ENCODE measurements at places on chromosomes 1 and 21.

GRCh38 chr1:21868482-21868881 lies 56.4 kb downstream of the LDLRAD2 start:
- no peaks in the 10 kb centered on the region for H3K4me1 ChIP-seq
- no peak overlapping the region for H3K27ac ChIP-seq
- no peaks in the 10 kb centered on the region for H3K36me3 ChIP-seq
- DNase-seq, result no peak

- H3K4me3 ChIP-seq, result no peak overlapping the region
- no peak for DNase-seq
- H3K36me3 ChIP-seq, result no peaks in the 10 kb centered on the region
- H3K27me3 ChIP-seq, result peaks cover 5% of the 10 kb centered on the region
- H3K4me1 ChIP-seq, result no peaks in the 10 kb centered on the region
These were observed 95.5 kb downstream of the KAZN start for GRCh38 chr1:14693949-14694348.

GRCh38 chr1:36765785-36766300 lies 268.5 kb downstream of the GRIK3 start:
- no peak overlapping the region for H3K4me3 ChIP-seq
- no peaks in the 10 kb centered on the region for H3K4me1 ChIP-seq
- H3K36me3 ChIP-seq, result no peaks in the 10 kb centered on the region

- H3K4me3 ChIP-seq, result no peak overlapping the region
- no peaks in the 10 kb centered on the region for H3K36me3 ChIP-seq
- H3K27ac ChIP-seq, result no peak overlapping the region
- no peaks in the 10 kb centered on the region for H3K27me3 ChIP-seq
- no peaks in the 10 kb centered on the region for H3K4me1 ChIP-seq
These were observed 157.6 kb upstream of the ARHGEF16 start for GRCh38 chr1:3296826-3297225.

DNA sequence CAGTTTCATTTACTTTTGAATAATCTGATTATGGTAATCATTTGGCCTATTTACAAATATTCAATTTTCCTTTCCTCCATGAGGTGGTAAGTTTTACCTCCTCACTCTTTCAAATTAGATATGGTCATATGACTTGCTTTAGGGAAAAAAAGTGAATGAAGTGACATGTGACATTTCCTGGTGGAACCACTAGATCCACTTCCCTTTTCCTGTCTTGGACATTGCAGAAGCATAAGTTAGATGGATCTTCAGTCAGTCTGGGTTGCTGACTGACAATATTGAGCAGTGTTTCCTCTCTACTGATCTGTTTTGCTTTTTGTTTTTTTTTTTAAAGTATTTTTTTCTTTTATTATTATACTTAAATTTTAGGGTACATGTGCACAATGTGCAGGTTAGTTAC lies 481.1 kb upstream of the PTBP2 start:
- H3K27ac ChIP-seq, result no peak overlapping the region
- no peak overlapping the region for H3K4me3 ChIP-seq
- no peak for DNase-seq
- no peaks in the 10 kb centered on the region for H3K4me1 ChIP-seq
- no peaks in the 10 kb centered on the region for H3K36me3 ChIP-seq
- no peaks in the 10 kb centered on the region for H3K27me3 ChIP-seq

DNA sequence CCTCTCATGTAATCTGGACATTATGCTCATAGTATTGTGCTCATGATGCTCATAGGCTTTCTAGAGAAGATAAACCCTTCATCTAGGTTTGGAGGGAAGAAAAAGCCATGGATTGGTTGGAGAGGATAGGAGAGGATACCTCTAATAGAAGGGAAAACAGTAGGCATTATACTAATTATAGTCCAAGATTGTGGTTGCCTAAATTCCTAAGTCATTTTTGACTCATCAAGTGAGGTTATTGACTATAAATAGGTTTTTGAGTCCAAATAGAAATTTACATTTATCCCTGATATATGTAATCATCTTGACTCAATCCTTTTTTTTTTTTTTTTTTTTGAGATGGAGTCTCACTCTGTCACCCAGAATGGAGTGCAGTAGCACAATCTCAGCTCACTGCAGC lies 5.0 kb downstream of the SYT11 start:
- no peak overlapping the region for H3K27ac ChIP-seq
- peaks cover 23% of the 10 kb centered on the region for H3K27me3 ChIP-seq
- H3K4me3 ChIP-seq, result no peak overlapping the region
- H3K36me3 ChIP-seq, result no peaks in the 10 kb centered on the region

- no peak for DNase-seq
- H3K4me3 ChIP-seq, result no peak overlapping the region
- peaks cover 13% of the 10 kb centered on the region for H3K36me3 ChIP-seq
- H3K4me1 ChIP-seq, result peaks cover 27% of the 10 kb centered on the region
- no peak overlapping the region for H3K27ac ChIP-seq
- no peaks in the 10 kb centered on the region for H3K27me3 ChIP-seq
These were observed 2.8 kb downstream of the ABCG1 start for GRCh38 chr21:42221581-42222345.

GRCh38 chr1:49098866-49099265 lies 322.2 kb upstream of the BEND5 start:
- H3K36me3 ChIP-seq, result no peaks in the 10 kb centered on the region
- no peak overlapping the region for H3K4me3 ChIP-seq
- DNase-seq, result no peak
- H3K4me1 ChIP-seq, result no peaks in the 10 kb centered on the region

DNA sequence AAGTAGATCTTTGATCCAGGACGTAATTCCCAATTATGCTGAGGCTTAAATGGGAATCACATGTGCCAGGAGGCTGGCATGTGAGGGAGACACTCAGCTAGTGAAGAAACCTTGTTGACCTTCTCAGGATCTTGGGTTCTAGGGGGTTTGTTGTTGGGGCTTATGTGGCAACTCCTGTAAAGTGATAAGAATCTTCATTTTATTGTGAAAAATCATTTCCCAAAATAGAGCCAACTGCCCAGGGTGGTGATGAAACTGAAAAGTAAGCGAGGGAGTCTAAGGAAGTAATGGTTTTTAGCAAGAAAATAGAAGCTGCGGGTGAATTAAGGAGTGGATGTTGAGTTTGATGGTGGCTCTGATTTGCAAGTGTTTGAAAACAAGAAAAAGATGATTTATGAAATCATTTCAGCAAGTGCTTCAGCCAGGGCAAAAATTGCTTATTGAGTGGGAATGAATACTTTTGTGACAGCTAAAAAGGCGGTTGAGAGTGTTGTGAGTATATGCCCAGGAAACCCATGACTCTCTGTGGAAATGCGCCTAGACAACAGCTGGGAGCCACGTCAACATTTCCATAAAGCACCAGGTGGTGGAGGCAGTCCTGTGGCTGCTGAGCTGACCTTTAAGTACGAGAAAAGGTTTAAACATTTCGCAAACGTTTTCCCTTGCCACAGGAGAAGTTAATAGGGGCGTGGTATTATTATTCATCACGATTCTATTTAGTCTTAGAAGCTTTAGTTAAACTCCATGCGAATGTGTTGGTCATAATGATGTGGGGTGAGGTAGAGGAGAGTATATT lies 102.7 kb downstream of the HMGB4 start:
- no peak for DNase-seq
- H3K27ac ChIP-seq, result no peak overlapping the region
- no peaks in the 10 kb centered on the region for H3K4me1 ChIP-seq
- no peak overlapping the region for H3K4me3 ChIP-seq
- H3K36me3 ChIP-seq, result no peaks in the 10 kb centered on the region

DNA sequence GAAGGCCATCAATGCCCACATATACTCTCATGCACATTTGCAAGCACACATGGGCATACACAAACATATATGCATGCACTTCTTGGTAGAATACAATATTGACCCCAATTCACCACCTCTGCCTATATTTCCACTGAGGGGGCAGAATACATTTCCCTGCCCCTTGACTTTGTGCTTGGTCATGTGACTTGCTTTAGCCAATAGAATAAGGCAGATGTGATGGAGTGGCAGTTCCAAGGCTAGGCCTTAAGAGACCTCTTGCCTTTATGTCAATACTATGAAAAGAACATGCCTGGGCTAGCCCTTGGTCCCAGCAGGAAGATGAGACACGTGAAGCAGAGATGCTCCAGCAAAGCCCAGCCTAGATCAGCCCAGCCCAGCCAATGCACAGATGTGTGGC lies 66.0 kb upstream of the GRIK3 start:
- H3K27ac ChIP-seq, result no peak overlapping the region
- H3K27me3 ChIP-seq, result peaks cover 6% of the 10 kb centered on the region
- no peaks in the 10 kb centered on the region for H3K36me3 ChIP-seq
- no peaks in the 10 kb centered on the region for H3K4me1 ChIP-seq

DNA sequence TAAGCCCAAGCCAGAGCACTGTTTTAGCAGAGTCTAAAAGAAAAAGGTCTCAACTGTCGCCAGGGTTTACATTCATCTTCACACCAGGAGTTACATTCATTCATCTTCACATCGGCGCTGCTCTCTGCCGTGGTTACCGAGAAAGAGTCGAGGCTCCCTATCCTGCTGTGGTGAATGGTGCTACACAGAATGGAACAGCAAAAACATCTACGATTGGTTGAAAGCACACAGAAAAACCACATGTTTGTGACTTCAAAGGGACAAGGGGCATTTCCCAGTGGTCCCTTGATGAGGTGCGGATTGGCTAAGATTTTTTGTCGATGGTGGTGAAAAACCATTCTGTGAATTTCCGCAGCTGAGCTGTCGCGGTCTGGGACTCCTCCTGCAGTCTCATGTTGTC lies 231.1 kb downstream of the SIPA1L2 start:
- H3K27me3 ChIP-seq, result peaks cover 4% of the 10 kb centered on the region
- H3K36me3 ChIP-seq, result no peaks in the 10 kb centered on the region
- DNase-seq, result no peak
- no peak overlapping the region for H3K4me3 ChIP-seq
- H3K27ac ChIP-seq, result no peak overlapping the region

GRCh38 chr1:236258114-236258622 lies 23.6 kb downstream of the ERO1B start:
- no peak overlapping the region for H3K4me3 ChIP-seq
- H3K27ac ChIP-seq, result no peak overlapping the region
- DNase-seq, result no peak
- no peaks in the 10 kb centered on the region for H3K27me3 ChIP-seq
- H3K36me3 ChIP-seq, result peaks cover 32% of the 10 kb centered on the region

DNA sequence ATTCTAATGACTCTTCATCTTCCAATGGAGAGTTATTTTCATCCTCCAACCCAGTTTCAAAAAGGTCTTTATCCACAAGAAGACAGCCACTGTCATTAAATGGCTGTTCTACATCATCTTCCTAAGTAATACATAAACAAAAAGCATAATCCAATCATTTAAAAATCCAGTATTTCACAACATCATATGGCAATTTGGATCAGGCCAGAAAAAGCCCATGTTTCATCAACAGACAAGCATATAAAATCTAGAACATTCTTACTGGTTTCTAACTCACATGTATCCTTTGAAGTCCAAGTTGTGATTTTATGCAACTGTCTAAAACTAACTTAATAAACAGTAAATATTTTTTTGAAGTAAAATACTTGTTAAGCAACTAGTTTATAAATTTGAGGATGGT lies 6.6 kb downstream of the CLSPN start:
- no peaks in the 10 kb centered on the region for H3K27me3 ChIP-seq
- H3K27ac ChIP-seq, result no peak overlapping the region
- H3K36me3 ChIP-seq, result peaks cover 55% of the 10 kb centered on the region
- H3K4me3 ChIP-seq, result no peak overlapping the region
- peaks cover 7% of the 10 kb centered on the region for H3K4me1 ChIP-seq

DNA sequence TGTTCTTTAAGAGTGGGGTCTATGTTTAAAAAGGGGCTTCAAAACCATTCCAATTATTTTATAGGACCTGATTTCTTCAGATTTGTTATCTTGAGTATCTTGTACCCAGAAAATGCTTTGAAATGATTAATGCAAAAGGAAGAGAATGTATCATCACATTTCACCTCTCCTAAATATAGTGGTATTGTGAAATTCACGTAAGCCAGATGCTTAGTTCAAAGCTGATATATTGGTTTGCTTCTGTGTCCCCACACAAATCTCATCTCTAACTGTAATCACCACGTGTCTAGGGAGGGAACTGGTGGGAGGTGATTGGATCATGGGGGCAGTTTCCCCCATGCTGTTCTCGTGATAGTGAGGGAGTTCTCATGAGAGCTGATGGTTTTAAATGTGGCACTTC lies 8.5 kb downstream of the SOAT1 start:
- no peaks in the 10 kb centered on the region for H3K27me3 ChIP-seq
- no peak overlapping the region for H3K4me3 ChIP-seq
- no peak for DNase-seq
- H3K27ac ChIP-seq, result no peak overlapping the region
- H3K4me1 ChIP-seq, result peaks cover 71% of the 10 kb centered on the region
- peaks cover 45% of the 10 kb centered on the region for H3K36me3 ChIP-seq

DNA sequence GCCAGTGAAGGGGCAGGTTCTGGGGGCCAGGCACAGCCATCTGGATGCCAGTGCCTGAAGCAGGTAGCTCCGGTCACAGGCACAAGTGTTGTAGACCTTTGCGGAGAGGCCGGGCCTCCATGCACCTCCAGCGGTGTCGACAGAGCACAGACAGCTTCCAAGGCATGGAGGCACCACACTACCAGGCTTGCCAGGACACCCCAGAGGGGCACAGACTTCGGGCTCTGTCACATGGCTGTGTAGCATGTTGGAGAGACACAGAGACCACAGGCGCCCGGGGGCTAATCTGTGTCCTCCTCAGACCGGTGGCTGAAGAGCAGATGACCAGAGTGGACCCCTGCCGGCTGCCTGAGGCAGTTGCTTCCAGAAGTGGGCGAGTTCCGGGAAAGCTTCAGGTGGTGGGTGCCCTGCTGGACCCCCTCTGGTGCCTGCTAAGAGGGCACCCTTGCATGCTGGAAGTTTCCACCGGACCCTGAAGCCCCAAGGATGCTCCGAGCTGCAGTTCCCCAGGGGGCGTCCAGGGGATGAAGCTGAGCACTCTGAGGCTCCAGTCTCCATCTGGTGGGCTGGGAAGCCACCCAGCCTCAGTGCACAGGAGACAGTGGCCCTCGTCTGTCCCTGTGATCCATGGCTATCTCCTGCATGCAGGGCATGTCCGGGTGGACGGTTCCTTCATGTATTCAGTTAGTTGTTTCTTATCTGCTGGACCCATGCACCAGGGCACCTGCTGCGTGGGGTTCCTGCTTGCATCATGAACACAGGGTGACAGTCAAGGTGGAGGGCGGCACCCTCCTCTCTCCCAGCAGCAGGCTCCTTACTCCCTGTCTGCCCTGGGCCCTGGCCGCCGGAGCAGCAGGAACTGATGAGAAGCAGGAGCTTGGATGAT lies 82.4 kb downstream of the OBSCN start:
- DNase-seq, result no peak
- no peak overlapping the region for H3K4me3 ChIP-seq
- no peaks in the 10 kb centered on the region for H3K27me3 ChIP-seq
- peaks cover 5% of the 10 kb centered on the region for H3K36me3 ChIP-seq
- H3K27ac ChIP-seq, result no peak overlapping the region

- H3K27ac ChIP-seq, result no peak overlapping the region
- no peaks in the 10 kb centered on the region for H3K36me3 ChIP-seq
- H3K4me3 ChIP-seq, result no peak overlapping the region
- H3K4me1 ChIP-seq, result no peaks in the 10 kb centered on the region
- no peak for DNase-seq
- no peaks in the 10 kb centered on the region for H3K27me3 ChIP-seq
These were observed 63.6 kb downstream of the TMEM53 start for GRCh38 chr1:44610527-44611148.

DNA sequence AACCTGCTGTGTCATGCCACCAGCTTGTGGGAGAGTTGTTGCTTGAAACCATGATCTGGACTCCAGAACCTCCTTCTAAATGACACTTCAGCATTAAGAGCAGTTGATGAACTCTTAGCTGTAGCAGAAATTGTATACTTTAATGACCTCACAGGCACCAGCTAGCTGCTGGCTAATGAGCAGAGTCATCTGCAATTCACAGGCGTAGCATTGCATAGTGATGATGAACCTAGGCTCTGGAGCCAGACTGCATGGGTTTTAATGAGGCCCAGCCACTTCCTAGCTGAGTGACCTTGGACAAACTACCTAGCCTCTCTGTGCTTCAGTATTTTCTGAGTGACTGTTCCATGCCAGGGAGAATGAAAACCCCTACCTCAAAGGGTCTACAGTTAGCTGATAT lies 407.1 kb downstream of the LMO4 start:
- no peaks in the 10 kb centered on the region for H3K36me3 ChIP-seq
- no peaks in the 10 kb centered on the region for H3K4me1 ChIP-seq
- peaks cover 2% of the 10 kb centered on the region for H3K27me3 ChIP-seq
- no peak overlapping the region for H3K27ac ChIP-seq
- no peak for DNase-seq
